SIG-M5 (cell line): ENCODE measurements at places on chromosomes 3 and 15.

GRCh38 chr3:73080216-73080966 is 18.9 kb downstream of the EBLN2 start:
- no peak for DNase-seq

DNA sequence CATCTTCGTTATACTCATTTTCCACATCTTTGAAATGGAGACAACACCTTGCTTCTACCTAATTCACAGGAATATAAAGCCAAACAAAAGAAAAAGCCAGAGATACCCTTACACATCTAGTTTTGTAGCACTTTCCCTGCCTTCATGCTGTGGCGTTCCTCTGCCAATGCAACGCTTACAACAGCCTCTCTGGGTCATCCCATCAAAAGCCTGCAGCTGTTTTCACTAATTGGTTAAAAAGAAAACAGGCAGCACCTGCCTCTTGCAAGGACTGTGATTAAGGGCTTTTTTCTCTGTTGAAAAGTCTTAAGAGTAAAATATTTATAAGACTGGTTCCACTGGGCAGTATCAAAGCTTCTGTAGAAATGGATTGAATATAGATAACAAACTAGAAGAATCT is 120.3 kb downstream of the FMN1 start:
- no peak for DNase-seq

DNA sequence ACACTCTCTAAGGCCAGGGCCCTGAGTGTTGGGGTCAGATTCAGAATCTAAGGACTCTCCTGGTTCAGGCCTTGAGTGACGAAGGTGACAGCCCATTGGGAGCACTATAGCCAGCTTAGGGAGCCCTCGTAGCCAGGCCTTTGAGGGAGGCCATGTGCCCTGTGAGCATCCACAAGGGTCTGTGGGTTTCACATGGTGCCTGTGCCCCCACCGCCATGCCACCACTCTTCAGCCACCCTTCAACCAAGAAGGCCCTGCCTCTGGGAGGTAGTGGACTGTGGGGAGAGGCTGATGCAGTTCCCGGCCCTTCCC is 37.5 kb downstream of the TSPAN3 start:
- no peak for DNase-seq

GRCh38 chr3:73925011-73925410 is 300.3 kb upstream of the PDZRN3 start:
- no peak for DNase-seq

DNA sequence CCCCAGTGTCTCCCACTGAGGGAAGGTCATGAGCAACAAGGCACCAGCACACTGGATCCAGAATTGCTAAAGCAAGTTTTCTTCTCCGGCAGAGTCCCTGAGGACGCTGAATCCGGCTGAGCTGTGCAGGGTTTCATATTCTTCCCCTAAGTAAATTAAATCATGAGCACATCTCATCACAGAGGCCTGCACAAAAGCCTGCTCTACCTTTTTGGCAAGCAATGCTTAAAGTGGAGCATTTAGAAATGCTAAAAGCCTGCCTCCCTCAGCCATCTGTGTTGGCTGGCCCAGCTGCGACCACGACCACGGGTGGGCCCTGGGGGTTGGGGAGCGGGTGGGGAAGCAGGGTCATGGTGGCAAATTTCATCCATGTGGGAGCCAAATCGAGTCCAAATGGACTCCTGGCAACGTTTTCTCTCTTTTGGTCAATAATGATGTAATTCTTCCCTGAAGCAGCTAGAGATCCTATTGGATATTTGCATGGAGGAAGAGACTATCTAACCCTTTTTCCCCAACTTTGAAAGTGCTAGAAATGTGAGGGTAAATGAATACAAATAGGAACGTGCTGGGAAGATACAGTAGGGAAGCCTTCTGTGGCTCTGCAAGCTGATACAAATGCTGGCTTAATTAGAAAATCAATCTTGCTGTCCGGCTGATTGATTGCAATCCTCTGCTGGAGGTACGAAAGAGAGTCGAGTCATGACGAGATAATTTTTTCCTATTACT is 532.8 kb upstream of the TBL1XR1 start:
- no peak for DNase-seq

GRCh38 chr15:47822048-47822447 is 104.7 kb downstream of the SEMA6D start:
- no peak for DNase-seq

GRCh38 chr3:129596194-129597086 is 10.0 kb downstream of the PLXND1 start:
- DNase-seq = no peak

DNA sequence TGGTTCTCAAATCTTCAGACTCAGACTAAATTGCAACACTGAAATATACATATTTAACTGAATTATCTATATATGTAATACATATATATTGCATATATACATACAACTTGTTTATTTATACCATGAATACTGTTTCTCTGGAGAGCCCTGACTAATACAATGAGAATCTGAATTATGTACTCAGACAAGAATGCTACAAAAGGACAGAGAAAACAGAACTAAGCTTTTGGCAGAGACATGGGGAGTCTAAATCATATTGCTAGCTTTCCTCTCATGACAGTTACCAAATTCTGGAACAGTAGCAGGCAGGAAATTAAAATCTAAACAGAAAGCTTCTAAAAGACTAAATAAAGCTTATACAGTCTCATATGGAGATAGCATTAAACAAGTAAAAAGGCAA is 142.4 kb upstream of the KCNMB2 start:
- DNase-seq = no peak

GRCh38 chr15:80182611-80183261 is 29.9 kb downstream of the FAH start:
- no peak for DNase-seq
